ENCODE measurements at places on chromosomes 7 and 10.
A peak's percentile ranks its signal among the peaks of the same experiment; 100 is the strongest.

- DNase-seq: peak; percentile 19
Measured at GRCh38 chr10:43075612-43076003, 1.3 kb upstream of the RET start.

DNA sequence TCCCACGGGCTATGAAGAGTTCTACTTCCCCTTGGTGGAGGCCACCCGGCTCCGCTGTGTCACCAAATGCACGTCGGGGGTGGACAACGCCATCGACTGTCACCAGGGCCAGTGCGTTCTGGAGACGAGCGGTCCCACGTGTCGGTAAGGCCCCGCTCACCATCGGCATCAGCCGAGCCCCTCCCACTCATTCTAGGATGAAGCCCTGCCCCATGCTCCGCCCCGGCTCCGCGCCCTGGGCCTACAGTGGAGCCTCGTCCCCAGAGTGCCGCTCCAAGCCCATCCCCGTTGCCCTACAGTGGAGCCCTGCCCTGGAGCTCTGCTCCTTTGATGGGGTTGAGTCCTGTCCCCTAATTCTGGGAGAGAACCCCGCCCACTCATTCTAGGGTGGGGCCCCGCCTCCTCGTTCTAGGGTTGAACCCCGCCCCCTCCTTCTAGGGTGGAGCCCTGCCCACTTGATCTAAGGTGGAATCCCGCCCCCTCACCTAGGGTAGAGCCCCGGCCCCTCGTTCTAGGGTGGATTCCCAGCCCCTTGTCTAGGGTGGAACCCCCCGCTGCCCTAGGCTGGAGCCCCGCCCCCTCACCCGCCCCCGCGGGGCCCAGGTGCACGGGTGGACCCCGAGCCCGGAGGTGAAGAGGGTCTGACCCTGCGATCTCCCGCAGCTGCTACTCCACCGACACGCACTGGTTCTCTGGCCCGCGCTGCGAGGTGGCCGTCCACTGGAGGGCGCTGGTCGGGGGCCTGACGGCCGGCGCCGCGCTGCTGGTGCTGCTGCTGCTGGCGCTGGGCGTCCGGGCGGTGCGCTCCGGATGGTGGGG lies 3.4 kb upstream of the MUC12 start:
- DNase-seq: no peak

DNA sequence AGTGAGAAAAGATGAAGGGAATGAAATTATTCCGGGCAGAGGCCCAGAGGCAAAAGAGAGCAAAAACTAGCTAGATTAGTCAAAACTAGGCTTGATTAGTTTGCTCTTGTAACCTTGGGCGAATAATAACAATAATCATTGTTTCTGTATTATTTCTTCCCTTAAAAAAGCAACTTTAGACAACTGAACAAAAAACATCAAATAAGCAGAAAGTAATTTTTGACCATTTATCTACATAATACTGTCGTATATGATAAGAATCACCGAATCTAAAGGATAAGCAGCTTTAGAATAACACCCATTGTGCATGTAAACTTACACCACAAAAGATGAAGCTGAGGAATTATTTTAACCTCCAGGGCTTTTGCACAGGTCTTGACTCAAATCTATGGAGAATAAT lies 125.1 kb downstream of the TPK1 start:
- DNase-seq: no peak

DNA sequence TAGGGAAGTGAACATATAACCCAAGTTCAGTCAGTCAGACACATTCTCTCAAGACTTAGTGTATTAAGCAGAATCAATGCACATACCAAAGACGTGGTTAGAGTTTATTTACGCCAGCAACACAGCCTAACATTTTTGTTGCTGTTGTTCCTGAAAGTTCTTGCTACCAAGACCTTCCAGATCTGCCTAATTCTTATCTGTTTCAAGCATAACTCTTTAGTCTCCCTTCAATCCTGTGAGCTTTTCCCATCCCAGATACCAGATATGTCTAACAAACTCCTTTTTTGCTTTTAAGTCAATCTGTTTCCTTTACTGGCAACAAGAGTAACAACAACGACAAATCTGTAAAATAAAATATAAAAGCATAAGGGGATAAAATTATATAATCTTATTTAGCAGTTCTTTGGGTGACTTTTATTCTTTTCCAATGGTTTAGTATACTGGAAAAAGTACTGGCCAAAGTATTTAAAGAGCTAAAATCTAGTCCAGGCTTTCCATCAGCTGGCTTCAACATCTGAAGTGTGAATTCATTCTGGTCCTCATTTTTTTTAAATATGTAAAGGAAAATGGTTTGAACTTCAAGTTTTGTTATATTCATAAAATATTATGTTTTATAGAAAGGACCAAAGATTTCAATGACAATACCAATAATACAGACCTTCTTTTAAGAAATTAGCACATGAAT lies 193.8 kb downstream of the IMMP2L start:
- DNase-seq: no peak

DNA sequence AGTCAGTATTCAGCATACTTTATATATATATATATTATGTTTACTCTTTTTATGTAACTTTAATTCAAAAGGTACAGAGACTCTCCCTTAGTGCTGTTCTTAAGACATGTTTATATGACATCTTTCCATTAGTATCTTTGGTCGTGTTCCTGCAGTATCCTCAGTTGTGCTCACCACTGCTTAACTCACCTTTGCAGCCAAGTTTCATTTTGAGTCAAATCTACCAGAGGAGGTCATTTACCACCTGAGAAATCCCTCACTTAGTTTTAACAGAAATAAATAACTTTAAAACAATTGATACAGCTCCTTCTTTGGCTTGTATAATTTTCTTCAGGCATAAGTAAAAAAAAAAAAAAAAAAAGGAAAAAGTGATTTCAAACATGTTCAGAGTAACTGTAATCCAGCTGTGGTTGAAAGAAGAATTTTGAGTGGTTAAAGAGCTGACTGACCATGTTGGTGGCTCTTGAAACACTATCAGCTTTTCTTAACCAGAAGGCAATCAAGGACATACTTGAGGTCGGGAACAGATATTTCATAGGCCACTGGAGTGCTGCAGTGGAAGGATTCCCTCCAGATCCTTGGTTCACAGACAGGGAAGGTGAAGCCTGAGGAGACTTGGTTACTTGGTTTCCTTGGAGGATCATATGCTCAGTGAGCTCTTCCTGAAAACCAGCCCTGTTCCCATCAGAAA lies 116.8 kb downstream of the AUTS2 start:
- DNase-seq: no peak

DNA sequence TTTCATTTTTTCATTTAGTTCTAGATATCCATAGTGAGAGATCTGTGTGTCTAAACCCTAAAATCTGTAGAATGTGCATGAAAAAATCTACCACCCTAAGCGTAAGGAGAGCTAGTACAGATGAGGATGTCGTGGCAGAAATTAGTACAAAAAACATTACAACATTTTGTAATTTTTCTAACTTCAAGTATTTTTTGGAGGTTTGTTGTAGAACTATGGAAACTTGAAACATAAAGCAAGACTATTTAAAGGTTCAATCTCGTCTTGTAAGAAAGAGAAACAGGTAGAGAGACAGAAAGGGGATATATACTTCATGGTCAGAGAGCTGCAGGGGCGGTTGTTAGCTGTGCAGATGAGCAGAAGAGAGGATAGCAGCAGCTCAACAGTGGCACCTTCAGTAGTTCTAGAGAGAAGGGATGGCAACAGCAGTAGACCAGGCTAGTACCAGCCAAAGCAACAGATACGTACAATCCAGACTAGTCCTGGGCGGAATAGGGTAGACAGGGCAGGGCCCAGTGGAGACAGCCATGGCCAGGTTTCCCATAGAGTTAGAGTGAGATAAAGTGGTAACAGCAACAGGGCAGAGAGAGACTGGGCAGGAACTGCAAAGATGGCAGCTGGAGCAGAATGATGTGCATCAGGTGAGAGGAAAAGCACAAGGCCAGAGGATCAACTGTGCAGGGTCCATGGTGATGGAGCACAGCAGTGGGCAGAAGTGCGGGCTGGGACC lies 145.2 kb downstream of the FRMD4A start:
- DNase-seq: peak; percentile 75

DNA sequence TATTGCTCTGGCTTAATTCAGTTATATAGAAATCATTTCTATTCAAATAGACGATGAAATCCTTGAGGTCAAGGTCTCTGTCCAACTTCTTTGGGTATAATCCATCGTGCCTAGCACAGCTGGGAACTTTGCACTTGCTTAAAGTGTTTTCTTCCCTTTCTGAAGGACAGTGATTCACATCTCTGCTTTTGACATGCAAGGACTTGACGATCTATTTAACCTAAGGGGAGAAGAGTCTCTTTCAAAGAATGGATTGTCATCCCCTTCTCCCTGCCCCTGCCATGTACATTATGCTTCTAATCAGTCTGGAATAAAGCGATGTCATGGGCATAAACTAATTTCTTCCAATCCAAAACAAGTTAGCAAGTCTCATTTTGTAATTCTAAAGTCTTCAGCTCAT lies 488.6 kb downstream of the KCNMA1 start:
- no peak for DNase-seq

DNA sequence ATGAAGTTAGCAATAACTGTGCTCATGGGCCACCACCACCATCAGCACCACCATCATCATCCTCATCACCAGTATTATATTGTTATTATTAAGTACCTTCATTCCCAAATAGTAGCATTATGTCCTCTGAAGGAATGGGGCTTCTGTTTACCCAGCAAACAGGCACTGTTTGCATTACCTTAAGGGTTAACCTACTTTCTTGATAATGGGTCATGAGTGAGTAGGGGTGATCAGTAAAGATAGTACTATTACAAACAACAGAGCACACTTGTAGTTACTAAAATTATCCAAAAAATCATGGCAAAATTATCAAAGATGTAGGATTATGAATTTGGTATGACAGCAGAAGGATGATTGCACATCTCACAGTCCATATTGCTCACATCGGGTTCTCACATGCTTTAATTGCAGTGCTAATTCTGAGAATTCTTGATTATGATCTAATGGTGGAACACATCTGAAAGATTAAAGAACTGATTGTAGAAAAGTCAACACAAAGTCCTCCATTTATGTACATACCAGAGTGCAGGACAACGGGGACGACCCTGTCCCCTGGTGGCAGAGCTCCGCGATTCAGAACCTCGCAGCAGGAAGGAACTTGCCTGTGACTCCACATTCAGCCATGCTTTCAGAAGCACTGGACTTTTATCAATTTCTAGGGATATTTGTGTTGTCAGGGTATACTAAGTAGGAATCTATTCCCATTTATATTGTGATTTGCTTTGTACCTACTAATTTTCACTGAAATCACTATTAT lies 31.0 kb downstream of the PDE1C start:
- DNase-seq: no peak

DNA sequence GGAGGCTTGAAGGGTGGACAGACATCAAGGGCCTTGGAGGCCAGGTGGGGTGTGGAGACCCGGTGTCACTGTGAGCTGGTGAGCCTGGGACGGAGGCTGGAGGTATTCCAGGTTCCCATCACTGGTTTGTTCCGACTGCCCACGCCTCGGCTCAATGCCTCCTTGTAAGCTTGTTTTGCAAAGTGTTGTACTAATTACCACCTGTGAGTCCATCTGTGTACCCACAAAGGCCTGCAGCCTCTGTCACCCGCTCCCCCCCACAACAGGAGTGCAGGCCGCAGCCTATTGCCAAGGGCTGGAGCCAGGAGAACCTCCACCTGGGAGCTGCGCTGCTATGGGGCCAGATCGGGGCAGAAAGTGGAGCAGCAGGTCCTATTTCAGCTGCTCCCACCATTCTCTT lies 521.8 kb upstream of the DPP6 start:
- DNase-seq: no peak

DNA sequence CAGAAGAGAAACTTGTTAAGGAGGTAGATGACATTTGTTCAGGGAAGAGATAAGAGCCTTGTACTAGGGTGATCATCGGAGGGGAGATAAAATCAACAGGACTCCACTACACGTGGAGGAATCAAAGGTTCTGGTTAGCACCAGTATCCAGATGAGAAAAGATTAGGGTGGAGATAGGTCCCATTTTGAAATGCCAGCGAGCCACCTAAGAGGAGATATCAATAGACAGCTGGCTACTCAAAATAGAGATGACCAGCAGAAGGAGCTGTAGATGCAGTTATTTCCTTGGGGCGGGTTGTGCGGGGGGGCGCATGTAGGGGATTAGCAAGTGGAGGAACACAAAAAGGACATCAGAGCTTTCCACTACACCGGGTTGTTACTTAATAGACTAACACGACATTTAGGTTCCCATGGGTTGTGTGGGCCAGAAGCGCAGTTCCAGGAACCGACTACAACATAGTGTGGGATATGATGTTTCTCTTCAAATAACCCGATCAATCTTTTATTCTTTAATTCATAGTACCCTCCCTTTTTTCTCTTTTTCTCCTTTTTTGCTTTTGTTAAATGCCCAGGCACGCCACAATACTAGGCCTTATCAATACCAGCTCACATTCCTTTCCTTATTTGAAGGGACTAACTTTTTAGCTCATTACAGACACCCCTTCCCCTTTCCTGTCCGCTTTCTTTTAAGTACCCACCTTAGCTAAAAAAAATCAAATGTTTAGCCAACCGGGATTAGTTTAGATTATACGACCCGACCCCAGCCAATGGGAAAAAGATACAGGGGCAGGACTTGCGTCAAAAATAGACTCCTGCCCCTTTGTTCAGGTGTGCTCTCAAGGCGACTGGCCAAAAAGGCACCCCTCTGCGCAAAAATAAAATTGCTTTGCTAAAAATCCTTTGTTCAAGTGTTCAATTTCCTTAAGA lies 2.0 kb upstream of the KIF11 start:
- DNase-seq: peak; percentile 86

DNA sequence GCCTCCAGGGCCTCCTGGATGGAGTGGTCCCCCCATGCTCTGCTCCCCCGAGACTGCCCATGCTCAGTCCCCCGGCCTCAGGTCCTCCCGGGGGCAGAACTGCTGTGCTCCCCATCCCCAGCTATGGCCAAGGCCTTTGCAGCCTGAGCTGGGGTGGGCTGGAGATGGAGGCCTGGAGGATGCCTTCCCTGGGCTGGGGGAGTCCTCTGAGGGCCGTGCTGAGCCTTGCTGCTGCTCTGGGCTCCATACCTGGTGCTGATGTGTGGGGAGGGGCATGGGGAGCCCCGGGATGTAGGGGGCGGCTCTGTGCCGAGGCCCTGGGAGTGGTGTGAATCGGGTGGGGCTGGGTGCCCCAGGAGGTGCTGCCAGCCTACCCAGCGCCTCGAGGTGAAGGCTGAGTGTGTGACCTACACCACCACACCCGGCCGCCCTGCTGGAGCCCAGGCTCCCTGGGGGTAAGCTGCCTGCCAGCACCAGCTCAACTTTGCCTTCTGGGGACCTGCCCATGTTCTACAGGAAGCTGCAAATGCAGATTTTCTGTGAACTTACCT lies 109.5 kb downstream of the UNCX start:
- no peak for DNase-seq

- peak; percentile 82 for DNase-seq
Measured at GRCh38 chr10:101292194-101293006, 61.6 kb upstream of the BTRC start.

- no peak for DNase-seq
Measured at GRCh38 chr10:77842652-77843212, 83.8 kb downstream of the DLG5 start.

- DNase-seq: no peak
Measured at GRCh38 chr7:150784120-150784736, 15.9 kb downstream of the TMEM176B start.
